ENCODE measurements at places on chromosomes 12 and 14.
A peak's percentile ranks its signal among the peaks of the same experiment; 100 is the strongest.

DNA sequence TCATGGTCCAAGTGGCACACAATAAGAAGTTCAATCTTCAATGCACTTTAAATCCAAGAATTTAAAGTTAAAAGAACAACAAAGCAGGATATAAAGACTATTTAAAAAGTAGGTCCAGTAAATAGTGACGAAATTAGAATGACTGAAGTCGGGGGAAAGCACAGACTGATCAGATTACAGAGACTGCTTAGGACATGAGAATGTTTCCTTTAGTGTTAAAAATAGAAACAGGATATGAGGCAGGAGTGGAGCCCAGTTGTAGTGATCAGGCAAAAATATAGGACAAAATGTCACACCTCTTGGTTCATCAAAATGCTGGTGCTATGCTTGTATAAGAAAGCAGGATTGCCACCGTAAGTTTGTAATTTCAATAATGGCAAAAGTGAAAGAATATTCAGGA, 52.2 kb upstream of the CD163 start:
- DNase-seq: no peak

DNA sequence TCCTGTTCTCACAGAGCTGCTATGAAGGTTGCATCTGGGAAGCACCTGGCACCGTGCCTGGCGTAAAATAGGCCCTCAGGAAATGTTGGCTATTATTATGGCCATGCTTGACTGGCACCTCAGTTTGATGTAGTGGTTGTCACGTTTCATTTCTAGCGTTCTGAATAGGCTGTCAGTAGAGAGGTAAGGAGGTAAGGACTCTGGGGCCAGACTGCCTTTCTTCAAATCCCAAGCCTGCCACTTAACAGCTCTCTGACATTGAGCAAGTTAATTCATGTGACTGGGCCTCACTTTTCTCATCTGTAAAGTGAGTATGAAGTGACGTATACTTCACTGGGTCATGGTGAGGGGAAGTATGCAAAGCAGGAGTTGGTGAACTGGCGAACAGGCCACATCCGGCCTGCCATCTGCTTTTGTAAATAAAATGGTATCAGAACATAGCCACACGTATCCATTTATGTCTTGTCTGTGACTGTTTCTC, 196.2 kb downstream of the CACNA1C start:
- DNase-seq: no peak

DNA sequence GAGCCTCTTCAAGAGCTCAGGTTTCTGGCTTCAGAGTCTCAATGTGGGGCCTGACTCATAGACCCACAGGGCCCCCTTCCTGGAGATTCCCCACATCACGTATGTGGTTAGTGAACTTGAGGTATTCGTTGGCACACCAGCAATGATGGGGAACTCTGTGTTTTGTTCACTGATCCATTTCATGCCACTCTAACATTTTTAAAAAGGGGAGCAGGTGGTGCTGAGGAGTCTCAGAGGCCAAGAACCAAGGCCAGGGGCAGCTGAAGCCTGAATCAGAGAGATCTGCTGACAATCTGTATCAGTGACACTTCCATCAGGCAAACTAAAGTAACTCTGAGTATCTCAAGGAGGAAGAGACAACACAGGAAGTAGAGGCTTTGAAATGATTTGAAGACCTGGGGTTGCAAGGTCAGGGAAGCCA, 323.4 kb downstream of the VRK1 start:
- DNase-seq: peak; percentile 29

- no peak for DNase-seq
Measured at GRCh38 chr12:19726592-19726991, 287.3 kb downstream of the AEBP2 start.

- DNase-seq: no peak
Measured at GRCh38 chr12:102388469-102388868, 91.9 kb downstream of the IGF1 start.

DNA sequence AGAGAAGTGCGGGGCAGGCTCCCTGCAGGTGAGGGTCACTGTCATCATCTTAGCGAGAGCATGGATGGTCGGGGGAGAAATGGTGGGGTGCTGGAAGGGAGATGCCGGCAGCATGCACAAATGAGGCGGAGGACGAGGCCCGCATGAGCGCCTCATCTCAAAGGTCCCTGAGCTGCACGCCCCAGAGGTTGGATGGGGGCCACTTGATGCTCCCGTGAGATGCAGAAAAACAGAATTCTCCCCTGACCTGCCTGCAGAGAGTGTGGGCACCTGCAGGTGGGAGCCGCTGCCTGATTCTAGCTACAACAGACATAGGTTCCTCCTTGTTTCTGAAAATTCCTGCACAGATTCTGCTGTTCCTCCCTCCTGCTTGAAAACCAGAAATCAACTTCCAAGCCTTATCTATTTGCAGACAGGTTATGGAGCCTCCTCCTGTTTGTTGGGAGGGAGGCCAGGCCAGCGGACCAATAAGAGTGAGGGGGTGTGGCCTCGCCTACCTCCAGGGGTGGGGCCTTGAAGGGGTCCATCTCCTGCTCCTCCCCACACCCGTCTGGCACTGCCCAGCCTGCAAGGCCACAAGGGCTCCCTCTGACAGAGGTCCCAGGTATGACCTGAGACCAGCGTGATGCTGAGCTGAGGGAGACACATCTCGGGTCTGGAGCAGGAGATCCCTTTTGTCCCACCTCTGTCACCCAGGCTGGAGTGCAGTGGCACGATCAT, 67.2 kb downstream of the KDM2B start:
- no peak for DNase-seq

DNA sequence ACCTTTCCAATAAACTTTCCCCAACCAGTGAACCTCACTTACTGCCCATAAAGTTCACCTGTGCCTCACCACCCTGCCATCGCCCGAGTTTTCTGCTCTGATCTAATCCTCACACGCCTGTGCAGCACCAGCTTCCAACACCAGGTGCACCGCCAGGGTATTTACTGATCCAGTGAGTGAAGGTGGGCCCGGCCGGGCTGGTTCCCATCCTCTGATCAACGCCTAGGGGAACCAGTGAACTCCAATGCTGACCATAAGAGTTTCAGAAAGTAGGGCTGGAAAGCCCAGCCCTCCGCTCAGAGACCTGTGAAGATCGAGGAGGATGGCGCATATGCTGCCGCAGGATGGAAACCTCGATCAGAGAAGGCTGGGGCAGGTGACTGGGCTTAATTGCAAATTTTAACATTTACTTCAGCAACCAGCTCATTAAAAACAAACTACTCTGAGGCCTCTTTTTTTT, 685 bp upstream of the MYL6B start:
- no peak for DNase-seq

DNA sequence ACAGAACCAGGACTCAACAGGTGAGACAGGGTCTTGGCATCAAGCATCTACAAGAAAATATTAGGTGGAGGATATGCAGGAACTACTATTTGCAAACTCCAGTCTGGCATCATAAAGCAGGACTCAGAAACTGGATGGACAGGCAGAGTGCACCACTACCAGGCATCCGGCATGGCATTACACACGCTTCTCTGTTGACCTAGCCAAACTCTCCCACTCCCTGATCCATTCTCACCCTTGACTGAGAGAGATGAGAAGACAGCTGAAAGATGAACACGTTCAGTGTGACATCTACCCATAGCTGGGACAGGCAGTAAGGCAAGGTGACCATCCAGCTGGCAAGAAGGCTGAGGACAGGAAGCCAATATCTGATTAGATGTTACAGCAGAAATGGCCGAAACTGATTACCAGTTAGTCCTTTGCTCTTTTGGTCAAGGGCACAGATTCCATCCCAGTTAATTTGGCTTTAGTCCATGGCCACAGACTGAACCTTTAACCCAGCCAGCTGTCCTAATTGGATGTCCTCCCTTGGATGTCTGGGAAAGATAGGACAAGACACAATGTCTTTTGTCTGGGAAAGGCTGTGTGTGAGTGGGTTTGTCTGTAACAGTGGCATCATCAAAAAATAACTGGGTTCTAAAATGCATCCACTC, 71.6 kb downstream of the BBS10 start:
- no peak for DNase-seq

- DNase-seq: no peak
Measured at GRCh38 chr14:101282418-101282817, 278.9 kb upstream of the DIO3 start.

DNA sequence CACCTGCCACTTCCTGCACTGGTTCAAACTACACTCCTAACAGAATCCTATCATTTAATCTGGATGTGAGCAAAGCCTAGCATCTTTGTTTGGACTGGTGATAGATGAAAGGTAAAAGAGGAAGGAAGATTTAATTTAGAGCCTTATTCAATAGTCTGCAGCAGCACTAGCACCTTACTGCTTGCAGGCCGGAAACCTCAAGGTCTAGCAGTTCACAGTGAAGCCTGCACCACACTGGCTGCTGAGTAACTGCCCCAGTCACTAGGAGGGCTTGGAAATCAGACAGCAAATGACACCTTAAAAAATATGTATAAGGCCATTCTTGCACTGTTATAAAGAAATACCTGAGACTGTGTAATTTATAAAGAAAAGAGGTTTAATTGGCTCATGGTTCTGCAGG, 358.0 kb downstream of the DAD1 start:
- no peak for DNase-seq

DNA sequence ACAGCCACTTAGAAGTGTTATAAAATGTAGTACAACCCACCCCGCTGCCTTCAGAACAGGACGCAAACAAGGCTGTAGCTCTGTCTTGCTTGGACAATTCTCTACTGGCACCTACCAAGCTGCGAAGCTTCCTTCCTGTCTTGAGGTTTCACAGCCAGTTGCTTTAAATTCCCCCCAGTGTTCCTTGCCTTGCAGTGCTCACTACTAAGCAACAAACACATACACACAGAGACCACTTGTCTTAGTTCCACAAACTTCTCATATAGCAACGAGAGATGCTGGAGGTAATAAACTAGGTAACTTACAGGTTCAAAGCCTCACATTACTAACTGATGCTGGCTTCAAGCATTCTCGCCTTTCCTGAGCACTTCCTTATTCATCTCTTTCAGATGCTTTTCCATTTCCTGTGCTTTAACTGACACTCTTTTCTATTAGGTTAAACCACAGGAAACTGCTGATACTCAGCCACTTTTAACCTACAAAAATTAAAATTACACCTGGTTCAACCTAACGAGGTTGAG, 91.5 kb upstream of the PTGDR start:
- DNase-seq: no peak

- DNase-seq: no peak
Measured at GRCh38 chr12:51839310-51839947, 9.1 kb downstream of the FIGNL2 start.

DNA sequence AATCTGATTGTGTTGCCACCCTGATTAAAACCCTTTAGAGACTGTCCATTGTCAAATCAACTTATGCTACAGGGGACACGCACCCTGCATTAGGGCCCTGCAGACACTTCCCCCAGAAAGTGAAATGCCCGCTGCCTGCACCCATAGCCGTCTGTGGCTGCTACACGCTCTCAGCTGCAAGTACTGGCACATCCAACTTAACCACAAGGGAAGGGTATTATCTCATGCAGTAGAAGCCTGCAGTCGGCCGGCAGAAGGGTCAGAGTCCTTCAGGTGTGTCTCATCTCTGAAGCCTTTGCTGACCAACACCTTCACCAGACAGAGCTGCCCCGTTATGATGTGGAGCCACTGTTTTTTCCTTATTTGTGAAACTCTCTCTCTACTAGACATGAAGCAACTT, 20.8 kb downstream of the CFAP251 start:
- no peak for DNase-seq

DNA sequence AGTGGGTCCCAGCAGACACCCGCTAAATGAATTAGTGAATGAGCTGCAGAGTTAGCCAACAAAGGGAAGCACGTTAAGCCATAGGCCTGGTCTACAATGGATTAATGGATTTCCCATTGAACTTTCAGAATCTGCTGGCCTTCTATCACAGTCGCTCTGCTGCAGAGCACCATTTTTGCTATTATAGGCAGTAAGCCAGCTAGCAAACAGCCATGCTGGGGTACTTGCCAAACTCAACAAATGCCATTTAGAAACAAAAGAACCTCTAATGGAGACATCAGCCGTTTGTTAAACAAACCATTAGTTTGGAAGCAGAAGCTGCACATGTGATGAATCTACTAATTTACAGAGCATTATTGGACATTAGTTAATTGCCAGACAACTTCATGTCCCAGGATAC, 181.1 kb upstream of the STXBP6 start:
- DNase-seq: no peak

DNA sequence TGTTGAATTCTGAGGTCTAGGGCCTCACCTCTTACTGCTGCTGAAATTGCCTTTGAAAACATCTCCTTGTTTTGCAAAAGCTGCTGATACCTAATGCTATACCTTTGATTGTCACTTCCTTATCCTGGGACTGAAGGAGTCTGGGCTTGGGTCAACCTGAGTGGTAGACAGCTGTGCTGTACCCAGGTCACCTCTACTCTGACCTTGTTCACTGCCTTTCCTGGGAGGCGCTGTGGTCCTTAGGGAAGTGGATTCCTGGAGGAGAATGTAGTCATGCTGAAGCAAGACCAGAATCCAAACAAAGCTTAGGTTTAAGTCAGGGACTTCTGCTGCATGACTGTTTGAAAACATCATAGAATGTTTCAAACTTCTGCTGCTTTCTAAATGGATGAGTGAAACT, 191.4 kb downstream of the SNAPC1 start:
- DNase-seq: no peak

DNA sequence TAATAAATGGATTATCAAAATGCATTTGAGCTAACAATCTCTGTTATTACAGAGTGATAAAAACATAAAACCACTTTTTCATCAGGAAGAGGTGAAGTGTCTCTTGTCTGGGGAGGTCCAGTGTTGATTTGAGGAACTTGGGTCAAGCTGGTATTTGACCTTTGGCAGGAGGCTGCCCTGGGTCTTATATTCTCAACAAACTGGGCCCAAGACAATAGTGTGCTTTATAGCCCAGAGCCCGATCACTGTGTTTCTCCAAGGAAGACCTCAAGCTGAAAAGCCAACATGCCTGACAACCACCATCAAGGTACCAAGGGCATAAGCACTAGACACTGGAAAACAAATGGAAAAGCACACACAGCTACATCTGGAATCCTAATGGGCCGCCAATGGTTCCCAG, 137.0 kb downstream of the SLC25A21 start:
- no peak for DNase-seq

GRCh38 chr12:52877242-52877641, 27.6 kb downstream of the KRT8 start:
- no peak for DNase-seq

- no peak for DNase-seq
Measured at GRCh38 chr14:90060965-90061684, 669 bp upstream of the KCNK13 start.

GRCh38 chr14:99808154-99808505, 14.9 kb downstream of the EML1 start:
- no peak for DNase-seq

GRCh38 chr12:109461846-109462756, 15.0 kb downstream of the KCTD10 start:
- DNase-seq: no peak
